ENCODE measurements at places on chromosomes 4 and X. TPM values are rescaled to one million over a fixed set of nuclear protein-coding genes. Genes with fewer than 3 reads are reported as not detected.

The GRK4 gene
- total RNA-seq = 9.9 TPM

- no peak for DNase-seq
Measured at GRCh38 chrX:15301924-15302323, 13.5 kb downstream of the ASB11 start.

DNA sequence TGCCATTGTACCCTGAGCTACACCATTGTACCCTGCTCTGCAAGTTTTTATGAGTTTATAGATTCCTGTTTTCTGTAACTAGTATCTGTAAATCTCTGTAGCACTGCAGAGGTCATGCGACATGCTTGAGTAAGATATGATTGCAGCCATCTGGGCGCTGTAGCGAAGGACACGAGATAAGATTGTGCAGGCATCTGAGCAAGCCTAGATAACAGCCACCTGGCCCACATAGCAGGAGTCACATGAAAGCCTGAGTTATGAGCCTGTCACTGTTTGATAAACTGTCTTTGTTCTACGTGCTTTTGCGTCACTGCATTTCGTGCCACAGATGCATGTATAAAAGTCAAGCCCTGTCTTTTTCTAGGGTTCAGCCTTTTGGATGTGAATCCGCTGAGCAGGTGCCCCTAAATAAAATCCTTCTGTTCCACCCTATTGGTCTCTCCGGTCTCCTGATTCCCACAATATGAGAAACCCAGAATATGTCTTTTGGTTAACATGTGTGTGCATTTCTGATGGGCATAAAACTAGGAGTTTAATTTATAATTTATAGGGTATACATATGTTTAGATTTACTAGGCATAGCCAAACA lies 327.6 kb upstream of the MAOA start:
- no peak for DNase-seq

- DNase-seq = peak; percentile 2
Measured at GRCh38 chrX:63350465-63350877, 661 bp downstream of the SPIN4 start.

- DNase-seq = no peak
Measured at GRCh38 chr4:53105313-53105712, 243.2 kb downstream of the RASL11B start.

The USP11 gene
- 52.5 TPM for total RNA-seq

DNA sequence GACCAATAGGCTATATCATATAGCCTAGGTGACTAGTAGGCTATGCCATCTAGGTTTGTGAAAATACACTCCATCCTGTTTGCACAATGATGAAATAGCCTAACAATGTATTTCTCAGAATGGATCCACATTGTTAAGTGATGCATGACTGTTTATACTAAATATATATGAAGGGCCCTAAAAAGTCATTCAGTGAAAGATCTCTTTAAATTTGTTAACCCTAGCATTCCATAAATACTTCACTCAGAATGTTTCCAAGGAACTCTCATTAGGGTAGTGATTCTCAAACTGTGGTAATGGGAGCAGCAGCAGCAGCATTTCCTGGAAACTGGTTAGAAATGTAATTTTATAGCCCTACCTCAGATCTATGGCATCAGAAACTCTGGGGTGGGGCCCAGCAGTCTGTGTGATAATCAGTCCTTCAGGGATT lies 74.9 kb downstream of the PRRG1 start:
- no peak for DNase-seq

DNA sequence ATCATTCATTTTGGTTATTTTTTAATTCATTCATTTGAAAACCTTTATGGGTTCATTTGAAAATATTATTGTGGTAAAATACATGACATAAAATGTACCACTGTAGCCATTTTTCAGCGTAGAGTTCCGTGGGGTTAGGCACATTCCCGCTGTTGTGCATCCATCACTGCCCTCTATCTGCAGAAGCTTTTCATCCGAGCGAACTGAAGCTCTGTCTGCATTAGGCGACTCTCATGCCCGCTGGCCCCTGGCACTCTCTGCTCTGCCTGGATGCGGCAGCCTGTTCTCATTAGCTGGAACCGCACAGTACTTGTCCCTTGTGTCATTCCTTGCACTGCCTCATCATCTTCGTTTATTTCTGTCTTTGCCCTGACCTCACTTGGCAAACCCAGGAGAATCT lies 17.5 kb downstream of the CFAP99 start:
- no peak for DNase-seq

GRCh38 chr4:182144626-182145333 lies 98.4 kb upstream of the TENM3 start:
- no peak for DNase-seq

DNA sequence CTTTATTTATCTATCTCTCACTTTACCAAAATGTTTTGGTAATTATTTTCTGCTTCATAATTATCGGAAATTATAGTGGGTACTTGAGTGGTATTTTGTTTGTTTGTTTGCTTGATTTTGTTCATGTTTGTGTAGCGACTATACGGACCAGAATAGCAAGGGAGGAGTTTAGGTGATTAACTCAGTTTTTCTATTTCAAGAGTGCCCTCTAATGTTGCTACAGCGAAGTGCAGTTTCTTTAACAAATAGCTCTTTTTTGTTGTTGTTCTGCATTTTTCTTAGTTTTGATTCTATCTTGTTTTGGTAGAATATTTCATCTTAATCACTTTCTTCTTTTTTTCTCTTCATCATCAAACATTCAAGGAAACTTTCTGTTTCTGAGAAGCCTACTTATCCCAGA lies 40.8 kb upstream of the QRFPR start:
- no peak for DNase-seq

DNA sequence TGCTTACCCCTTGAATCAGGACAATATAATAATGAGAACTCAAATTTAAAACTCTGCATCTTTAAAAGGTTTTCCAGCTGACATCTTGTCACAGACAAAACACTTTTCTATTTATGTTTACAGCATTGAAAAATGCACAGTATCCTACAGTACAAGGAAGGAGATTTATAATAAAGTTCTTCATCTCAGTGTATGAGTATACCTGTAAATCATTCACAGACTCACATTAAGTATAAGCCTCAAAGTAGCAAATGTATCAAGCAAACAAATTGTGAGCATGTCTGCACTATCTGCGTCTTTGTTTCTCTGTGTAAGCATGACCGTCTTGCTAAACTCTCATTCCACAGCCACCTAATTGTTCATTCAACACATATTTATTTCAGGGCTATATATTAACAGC lies 52.8 kb downstream of the PPP1R2C start:
- DNase-seq = no peak

GRCh38 chr4:62243895-62244294 lies 1043.8 kb downstream of the ADGRL3 start:
- DNase-seq = no peak

- DNase-seq = no peak
Measured at GRCh38 chrX:18676470-18676869, 4.6 kb upstream of the RS1 start.

DNA sequence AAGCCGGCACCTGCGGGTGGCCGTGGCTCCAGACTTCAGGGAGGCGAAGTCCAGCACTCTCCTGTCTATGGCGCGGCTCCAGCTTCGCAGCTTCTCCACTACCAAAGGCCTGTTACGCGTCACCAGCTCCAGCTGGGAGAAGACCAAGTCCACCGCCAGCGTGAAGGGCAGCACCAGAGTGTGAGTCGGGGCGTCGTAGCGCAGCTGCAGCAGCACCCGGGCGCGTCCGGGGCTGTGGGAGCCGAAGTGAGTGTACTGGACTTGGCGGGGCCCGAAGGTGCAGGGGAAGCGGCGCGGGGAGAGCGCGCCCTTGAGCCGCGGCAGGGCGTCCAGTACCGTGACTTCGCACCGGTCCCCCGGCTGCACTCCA lies 444 bp downstream of the FREM3 start:
- no peak for DNase-seq

DNA sequence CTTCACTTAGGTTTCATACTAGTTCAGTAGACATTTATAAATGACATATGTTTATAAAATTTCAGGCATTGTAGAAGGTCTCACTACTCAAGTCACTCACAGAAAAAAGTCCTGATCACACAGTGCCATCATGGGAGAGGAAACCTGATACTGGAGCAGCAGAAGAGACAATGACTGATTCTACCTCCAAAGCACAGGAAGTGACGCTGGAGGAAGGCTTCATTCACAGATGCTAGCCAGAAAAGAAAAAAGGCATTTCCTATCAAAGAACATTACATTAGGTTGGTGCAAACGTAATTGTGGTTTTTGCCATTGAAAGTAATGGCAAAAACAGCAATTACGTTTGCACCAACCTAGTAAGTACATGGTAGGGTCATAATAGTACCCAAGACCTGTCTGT lies 79.5 kb downstream of the RASGEF1B start:
- DNase-seq = no peak

GRCh38 chr4:115780835-115781234 lies 667.4 kb upstream of the NDST4 start:
- DNase-seq = no peak

DNA sequence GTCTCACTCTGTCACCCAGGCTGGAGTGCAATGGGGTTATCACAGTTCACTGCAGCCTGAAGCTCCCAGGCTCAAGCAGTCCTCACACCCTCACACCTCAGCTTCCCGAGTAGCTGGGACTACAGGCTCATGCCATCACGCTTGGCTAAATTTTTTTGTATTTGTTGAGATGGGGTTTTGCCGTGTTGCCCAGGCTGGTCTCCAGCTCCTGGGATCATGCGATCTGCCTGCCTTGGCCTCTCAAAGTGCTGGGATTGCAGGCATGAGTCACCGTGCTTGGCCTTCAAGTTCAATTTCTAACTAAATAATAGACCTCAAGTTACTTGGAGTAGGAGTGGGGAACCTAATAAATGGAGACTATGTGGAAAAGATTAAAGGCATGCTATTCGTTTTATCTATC lies 48.9 kb downstream of the MND1 start:
- DNase-seq = no peak

GRCh38 chr4:151459375-151459774 lies 50.4 kb downstream of the FHIP1A start:
- no peak for DNase-seq

The CSN2 gene
- total RNA-seq = not detected

The ANTXR2 gene
- 149 TPM for total RNA-seq

The BANK1 gene
- 6.7 TPM for total RNA-seq

DNA sequence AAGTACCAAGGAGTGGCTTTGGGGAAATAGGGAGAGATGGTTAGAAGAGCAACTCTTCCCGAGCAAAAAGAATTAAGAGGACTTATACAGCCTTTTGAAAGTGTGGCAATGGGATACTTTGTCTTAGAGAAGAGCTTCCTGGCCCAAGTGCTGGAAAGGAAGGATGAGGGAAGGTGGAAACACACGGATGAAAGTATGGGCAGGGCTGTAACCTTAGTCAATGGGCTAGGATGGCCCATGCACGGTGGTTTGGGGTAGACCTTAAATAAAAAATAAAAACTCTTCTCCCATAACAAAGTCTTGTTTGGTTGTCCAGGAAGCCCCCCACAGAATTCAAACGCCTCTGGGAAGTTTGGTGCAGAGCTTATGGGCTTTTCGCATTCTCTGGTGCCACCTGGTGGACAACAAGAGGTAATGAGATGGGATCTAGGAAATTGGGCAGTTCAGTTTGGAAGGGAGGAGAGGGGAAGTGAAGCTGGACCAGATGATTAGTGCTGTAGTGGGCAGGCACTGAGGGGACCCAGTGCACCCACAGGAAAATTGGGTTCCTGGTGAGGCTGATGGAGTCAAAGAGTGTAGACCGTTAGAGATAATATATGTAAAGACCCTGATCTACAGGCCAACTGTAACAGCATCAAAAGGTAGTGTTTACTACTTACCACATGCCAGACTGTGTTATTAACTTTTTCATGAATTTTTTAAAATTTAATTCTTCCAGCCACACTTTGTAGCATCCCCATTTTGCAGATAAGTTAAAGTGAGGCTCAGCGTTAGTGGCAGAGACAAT lies 13.8 kb upstream of the ENOX2 start:
- no peak for DNase-seq

DNA sequence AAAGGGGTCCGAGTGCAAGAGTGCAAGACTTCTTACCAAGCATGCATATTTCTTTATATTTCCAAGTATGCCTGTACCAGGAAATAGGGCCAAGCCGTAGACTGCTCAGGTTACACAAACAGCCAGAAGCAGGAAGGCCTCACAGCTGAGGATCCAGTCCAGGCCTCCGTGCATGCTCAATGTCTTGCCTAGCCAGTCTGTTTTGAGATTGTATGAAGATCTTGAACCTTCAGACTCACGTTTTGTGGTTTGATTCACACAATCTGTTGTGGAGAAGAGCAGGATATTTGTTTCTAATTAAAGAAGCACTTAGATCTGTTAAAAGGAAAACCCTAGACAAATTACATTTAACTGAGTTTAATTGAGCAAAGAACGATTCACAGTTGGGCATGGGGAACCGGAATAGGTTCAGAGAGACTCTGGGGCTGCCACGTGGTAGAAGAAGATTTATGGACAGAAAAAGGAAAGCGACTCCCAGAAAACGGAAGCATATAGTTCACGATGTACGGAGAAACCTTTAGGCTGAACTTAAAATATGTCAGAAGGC lies 1.2 kb downstream of the MGST2 start:
- DNase-seq = peak; percentile 55

GRCh38 chr4:94076498-94076897 lies 131.2 kb upstream of the SMARCAD1 start:
- no peak for DNase-seq

The SORBS2 gene
- 83.4 TPM for total RNA-seq

DNA sequence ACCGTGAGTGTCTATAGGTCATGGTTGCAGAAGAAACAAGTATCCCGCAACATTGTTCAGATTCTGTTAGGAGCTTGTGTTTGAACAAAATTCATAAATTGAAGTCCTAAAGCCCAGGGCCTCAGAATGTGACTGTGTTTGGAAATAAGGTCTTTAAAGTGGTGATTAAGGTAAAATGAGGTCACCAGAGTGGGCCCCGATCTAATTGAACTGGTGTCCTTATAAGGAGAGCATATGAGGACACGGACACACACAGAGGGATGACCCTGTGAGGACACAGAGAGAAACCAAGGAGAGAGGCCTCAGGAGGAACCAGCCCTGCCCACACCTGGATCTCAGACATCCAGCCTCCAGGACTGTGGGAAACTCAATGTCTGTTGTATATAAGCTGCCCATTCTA lies 76.9 kb downstream of the DHRSX start:
- no peak for DNase-seq

DNA sequence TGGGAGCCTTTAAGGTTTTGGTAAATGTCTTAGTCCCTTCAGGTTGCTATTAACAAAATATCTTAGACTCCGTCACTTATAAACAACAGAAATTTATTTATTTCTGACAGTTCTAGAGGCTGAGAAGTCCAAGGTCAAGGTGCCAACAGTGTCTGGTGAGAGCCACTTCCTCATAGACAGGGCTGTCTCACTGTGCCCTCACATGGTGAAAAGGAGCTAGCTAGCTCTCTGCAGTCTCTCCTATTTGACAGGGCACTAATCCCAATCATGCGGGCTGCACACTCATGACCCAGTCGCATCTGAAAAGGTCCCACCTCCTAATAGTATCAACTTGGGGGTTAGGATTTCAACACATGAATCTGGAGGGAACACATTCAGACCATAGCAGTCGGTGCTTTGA lies 63.4 kb upstream of the KLF3 start:
- no peak for DNase-seq

DNA sequence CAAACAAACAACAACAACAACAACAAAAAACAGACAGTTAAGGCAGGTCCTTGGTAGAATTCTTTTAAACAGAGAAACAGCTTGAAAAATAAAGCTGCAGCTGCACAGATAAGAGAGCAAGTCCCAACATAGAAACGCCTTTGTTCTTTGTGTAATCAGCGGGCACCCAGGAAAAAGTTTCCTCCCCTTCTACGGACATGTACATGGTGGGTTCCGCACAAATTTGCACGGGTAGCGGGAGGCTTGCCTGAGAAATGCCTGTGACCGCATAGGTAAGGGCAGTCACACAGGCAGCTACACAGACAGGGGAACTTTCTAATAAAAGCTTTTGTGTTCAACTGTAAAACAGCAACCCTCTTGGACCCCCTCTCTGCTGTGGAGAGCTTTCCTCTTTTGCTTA lies 25.7 kb upstream of the CT47A1 start:
- no peak for DNase-seq

The CENPVL2 gene
- not detected for total RNA-seq

The PAGE1 gene
- total RNA-seq = not detected
